Upper lobe of right lung (tissue), 1 donor: ENCODE measurements at places on chromosomes 5 and 9. TPM values are rescaled to one million over a fixed set of nuclear protein-coding genes. Genes with fewer than 3 reads are reported as not detected.

Gene UBAP1
- total RNA-seq = 51.9 TPM

Gene LRRC8A
- total RNA-seq = 68.1 TPM

GRCh38 chr5:113223831-113224604, 210.8 kb downstream of the TSSK1B start:
- no peaks in the 10 kb centered on the region for H3K27me3 ChIP-seq
- DNase-seq = no peak
- no peak overlapping the region for H3K27ac ChIP-seq
- H3K36me3 ChIP-seq = no peaks in the 10 kb centered on the region
- H3K4me3 ChIP-seq = no peak overlapping the region
- H3K4me1 ChIP-seq = peaks cover 2% of the 10 kb centered on the region

- H3K36me3 ChIP-seq = no peaks in the 10 kb centered on the region
- no peak overlapping the region for H3K4me3 ChIP-seq
- H3K4me1 ChIP-seq = no peaks in the 10 kb centered on the region
- no peak overlapping the region for H3K27ac ChIP-seq
- no peaks in the 10 kb centered on the region for H3K27me3 ChIP-seq
Observed at GRCh38 chr5:118249386-118249785, 739.0 kb downstream of the DTWD2 start.

Gene SPZ1
- not detected for total RNA-seq

Gene LHX3
- total RNA-seq = not detected

DNA sequence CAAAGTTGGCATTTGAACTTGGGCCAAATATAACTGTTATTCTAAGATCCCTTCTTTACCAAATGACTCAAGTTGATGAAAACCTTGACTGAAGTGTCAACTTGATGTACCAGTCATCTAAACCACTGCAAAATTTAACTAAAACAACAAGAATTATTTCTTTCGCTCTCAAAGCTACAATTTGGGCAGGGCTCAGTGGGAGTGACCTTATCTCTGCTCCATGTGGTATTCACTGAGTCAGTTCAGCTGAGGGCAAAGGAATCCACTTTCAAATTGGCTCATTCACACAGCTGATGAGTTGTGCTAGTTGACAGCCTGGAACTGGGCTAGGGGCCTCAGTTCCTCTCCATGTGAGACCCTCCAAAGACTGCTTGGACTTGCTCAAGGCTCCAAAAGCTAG, 166.3 kb downstream of the RORB start:
- H3K4me3 ChIP-seq = no peak overlapping the region
- no peaks in the 10 kb centered on the region for H3K27me3 ChIP-seq
- H3K36me3 ChIP-seq = no peaks in the 10 kb centered on the region
- no peak overlapping the region for H3K27ac ChIP-seq
- no peaks in the 10 kb centered on the region for H3K4me1 ChIP-seq
- DNase-seq = no peak

- DNase-seq = no peak
- no peaks in the 10 kb centered on the region for H3K36me3 ChIP-seq
- H3K27ac ChIP-seq = no peak overlapping the region
- H3K27me3 ChIP-seq = no peaks in the 10 kb centered on the region
- no peak overlapping the region for H3K4me3 ChIP-seq
- no peaks in the 10 kb centered on the region for H3K4me1 ChIP-seq
Observed at GRCh38 chr5:4905674-4906520, 234.2 kb upstream of the ADAMTS16 start.

DNA sequence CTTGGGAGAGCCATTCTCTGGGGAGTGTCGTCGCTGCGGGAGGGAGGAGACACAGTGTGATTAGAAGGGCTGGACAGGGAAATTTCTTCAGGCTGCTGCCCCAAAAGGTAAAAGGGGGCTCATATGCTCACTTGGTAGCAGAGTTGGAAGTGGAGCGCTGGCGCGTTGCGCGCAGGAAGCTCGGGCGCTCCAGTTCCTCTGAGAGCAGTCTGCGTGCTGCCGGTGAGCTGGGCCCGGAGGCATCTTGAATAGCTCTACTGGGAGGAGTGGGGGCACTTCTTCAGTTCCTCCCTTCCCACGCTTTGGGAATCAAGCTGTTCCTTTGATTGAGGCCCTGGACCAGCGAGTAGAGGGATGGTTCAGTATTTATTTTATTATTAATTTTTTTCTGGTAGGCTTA, 2.7 kb downstream of the RXFP3 start:
- no peak for DNase-seq
- peaks cover 67% of the 10 kb centered on the region for H3K27me3 ChIP-seq
- no peak overlapping the region for H3K27ac ChIP-seq
- no peaks in the 10 kb centered on the region for H3K36me3 ChIP-seq
- H3K4me3 ChIP-seq = no peak overlapping the region
